ENCODE measurements at places on chromosomes 12 and 14. TPM values are rescaled to one million over a fixed set of nuclear protein-coding genes. Genes with fewer than 3 reads are reported as not detected.
A peak's percentile ranks its signal among the peaks of the same experiment; 100 is the strongest.

DNA sequence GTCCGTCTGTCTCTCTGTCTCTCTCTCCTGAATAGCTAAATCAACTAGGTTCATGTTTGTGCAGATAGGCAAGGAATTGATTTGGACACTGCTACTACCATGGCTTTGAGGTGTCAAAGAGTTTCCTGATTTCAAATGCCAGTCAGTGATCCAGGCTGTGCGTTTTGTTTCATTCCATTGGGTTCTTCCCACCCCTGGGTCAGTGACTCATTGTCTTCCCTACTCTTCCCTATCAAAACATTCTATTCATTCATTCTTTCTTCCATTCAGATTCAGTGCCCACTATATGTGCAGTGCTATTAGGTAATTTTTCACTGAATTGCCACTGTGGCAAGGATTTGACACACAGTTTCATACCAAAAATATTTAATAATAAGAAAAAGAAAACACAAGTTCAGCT, 50.4 kb downstream of the RPH3A start:
- DNase-seq = no peak

- no peak for DNase-seq
These were observed 61.5 kb downstream of the KCNMB4 start for GRCh38 chr12:70427611-70428010.

- DNase-seq = no peak
These were observed 63.8 kb downstream of the FAR2 start for GRCh38 chr12:29212682-29213403.

DNA sequence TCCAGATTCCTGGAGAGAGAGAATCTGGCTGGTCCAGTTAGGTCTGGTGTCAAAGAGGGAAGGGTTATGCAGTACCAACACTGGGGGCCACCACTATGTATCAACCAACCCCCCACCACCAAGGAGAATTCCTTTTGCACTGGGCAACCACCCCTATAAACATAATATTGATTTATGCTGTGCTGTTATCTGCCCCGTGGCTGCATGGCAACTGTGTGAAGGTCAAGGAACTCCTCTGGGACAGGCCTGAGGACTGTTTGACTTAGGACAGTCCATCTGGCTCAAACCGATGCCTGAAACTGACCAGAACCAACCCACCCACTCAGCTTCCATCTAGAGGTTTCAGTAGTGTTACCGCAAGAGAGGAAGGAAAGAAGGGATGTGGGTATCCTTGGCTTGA, 20.5 kb downstream of the PLEKHH1 start:
- no peak for DNase-seq

- no peak for DNase-seq
These were observed 27.6 kb downstream of the PLXNC1 start for GRCh38 chr12:94175763-94176668.

- no peak for DNase-seq
These were observed 862.5 kb upstream of the USP15 start for GRCh38 chr12:61397668-61398067.

- no peak for DNase-seq
These were observed 108.7 kb downstream of the TTC8 start for GRCh38 chr14:88933191-88933590.

- DNase-seq = no peak
These were observed 133.4 kb downstream of the AACS start for GRCh38 chr12:125198652-125199051.

DNA sequence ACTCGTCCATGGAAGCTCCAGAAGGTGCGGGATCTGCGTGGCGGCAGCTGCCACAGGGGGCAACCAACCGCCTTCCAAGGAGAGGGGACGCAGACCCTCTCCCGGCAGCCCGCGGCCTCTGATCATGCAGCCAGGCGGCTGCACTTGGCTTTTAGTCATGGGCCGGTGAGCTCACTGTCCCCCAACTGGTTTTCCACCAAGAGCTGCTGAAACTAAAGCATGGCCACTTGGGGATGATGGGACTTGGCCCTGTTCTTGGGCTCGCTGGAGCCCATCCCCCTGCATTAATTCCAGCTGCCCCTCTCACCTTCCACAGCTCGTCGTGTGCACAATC, 39.1 kb downstream of the CCDC85C start:
- no peak for DNase-seq

DNA sequence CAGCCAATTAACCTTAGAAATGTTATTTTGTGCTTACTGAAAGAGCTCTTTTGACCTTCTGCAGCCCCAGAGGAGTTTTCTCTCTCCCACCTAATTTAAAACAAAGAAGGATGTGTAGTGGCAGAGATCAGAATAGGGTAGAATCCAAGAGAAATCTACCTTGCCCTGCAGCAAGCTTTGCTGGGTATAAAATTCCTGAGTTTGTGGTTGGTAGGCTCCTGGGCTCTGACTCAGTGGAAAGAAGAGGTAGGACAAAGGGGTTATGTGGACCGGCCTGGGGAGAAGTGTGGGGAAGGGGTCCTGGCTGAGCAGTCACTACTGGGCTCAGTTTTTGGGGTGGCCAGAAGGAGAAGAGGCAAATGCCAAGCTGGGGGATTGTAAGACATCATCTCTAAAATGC, 46.8 kb downstream of the IRF2BPL start:
- DNase-seq = no peak

DNA sequence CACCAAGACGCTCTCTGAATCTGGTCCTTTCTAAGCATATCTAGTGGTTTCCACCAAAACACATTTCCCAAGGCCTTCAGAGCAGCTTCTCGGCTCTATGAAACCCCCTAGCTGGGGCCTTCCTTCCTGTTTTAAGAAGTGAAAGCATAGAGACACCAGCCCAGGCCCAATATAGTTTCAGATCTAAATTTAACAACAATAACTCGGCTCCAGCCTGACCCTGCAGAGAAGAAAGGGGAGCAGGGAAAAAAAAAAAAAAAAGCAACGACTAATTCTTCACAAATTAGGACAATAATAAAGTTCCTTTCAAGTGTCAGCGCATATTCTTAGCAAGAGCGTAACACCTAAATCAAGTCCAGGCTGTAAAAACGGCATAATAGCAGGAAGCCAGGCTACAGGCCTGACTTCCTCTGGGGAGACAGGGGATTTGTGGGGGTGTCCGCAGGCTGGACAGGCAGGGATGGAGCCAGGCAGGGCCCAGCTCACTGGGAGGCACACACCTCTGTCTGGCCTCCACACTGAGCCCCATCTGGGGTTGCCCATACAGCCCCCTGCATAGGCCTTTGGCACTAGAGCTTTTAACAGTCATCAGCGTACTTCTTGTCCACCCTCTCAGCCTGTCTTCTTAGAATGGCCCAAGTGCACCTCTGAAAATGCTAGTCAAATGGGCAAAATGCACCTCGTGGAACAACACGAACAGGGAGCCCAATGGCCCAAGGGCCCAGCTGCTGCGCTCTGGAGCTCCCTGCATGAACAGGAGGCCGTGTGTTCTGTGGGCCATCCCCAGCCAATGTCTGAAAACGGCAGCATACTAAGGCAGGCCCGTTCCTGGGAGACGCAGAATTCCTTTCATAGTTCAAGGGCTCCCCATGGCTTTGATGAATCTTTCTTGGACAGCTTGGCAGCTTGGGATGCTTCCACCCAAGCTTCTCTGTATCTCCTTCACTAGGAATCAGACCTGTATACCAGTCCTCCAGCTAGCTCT, 772.9 kb downstream of the MED13L start:
- DNase-seq = peak; percentile 57

The KRT85 gene
- not detected for total RNA-seq

The HOXC12 gene
- total RNA-seq = not detected

The ASIC1 gene
- 3.6 TPM for total RNA-seq

The SERPINA12 gene
- not detected for total RNA-seq

The SLC4A8 gene
- total RNA-seq = 0.23 TPM

The SRGAP1 gene
- 5.5 TPM for total RNA-seq

The KRT86 gene
- total RNA-seq = not detected

The TPPP2 gene
- 1.0 TPM for total RNA-seq

The KRT6B gene
- total RNA-seq = not detected

All from right cardiac atrium (tissue), 5 donors.